ENCODE measurements at places on chromosomes 12 and 14. TPM values are rescaled to one million over a fixed set of nuclear protein-coding genes. Genes with fewer than 3 reads are reported as not detected.
A peak's percentile ranks its signal among the peaks of the same experiment; 100 is the strongest.

The GPR135 gene
- 1.0 TPM for total RNA-seq

The KLRB1 gene
- not detected for total RNA-seq

The ABHD4 gene
- total RNA-seq = 3.5 TPM

The KRT73 gene
- total RNA-seq = not detected

The IRAK3 gene
- not detected for total RNA-seq

The GALNT8 gene
- total RNA-seq = 0.35 TPM

The LTBP2 gene
- 32.5 TPM for total RNA-seq

DNA sequence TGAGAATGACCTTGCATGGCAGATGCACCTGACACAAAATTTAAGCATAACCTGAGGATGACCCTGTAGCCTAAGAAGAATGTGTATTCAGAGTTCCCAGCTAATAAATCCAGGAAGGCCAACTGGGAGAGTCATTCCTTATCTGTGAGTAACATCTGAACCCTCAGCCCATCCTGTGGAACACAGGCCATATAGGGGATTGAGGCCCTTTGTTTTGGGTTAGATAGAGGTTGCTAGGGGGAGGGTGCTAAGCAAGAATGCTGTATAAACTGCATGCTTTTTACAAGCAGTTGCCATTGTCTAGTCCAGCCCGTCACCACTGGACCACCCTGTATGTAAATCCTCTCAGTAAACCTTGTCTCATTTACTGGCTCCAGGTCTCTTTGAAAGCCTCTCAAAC, 77.0 kb downstream of the BICD1 start:
- DNase-seq = peak; percentile 40

DNA sequence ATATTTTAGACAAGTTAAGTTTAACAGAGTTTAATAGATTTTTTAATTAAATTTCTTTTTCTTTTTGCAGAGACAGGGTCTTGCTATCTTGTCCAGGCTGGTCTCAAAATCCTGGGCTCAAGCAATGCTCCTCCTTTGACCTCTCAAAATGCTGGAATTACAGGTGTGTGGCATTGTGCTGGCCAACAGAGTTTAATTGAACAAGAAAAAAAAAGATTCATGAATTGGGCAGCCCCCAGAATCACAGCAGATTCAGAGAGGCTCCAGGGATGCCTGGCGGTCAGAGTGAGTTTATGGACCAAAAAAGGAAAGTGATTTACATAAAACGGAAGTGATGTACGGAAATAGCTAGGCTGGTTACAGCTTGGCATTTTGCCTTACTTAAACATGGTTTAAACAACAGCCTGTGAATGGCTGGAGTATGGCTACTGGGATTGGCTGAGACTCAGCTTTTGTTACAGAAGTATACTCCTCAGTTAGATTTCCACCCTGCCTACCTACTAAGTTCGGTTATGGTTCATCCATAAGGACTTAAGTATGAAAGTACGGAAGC, 14.5 kb upstream of the TESPA1 start:
- DNase-seq = no peak

- peak; percentile 89 for DNase-seq
These were observed 11.9 kb downstream of the NAA25 start for GRCh38 chr12:112096667-112097066.

DNA sequence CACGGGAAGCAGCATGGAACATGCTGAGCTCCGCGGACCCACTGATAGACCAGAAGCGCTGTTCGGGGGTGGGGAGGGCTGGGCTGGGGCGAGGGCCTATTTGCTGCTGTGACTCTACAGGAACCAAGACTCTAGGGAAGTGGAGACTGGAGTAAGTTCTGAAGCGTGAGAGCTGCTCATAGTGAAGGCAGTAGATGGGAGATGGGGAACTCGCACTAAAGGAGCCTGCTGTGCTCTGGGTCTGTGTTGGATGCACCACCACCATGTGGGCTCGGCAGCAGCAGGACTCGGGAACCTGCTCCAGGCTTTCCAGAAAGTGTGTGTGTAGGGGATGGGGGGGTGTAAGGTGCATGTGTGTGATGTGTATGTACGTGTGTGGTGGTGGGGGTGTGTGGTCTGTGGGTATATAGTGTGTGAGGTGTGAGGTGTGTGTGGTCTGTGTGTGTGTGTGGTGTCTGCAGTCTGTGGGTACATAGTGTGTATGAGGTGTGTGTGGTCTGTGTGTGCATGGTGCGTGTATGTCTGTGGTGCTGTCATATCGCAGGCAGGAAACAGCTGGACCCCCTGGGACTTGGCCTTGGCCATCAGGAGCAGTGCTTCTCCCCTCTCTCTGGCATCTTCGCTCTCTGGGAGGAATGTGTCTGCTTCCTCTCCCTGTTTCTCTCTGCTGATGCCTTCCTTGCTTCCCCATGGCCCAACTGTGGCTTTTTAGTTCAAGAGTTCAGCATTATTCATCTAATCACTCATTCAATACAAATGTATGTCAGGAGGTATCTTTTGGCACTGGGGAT, 378.9 kb downstream of the FUT8 start:
- DNase-seq = peak; percentile 94

DNA sequence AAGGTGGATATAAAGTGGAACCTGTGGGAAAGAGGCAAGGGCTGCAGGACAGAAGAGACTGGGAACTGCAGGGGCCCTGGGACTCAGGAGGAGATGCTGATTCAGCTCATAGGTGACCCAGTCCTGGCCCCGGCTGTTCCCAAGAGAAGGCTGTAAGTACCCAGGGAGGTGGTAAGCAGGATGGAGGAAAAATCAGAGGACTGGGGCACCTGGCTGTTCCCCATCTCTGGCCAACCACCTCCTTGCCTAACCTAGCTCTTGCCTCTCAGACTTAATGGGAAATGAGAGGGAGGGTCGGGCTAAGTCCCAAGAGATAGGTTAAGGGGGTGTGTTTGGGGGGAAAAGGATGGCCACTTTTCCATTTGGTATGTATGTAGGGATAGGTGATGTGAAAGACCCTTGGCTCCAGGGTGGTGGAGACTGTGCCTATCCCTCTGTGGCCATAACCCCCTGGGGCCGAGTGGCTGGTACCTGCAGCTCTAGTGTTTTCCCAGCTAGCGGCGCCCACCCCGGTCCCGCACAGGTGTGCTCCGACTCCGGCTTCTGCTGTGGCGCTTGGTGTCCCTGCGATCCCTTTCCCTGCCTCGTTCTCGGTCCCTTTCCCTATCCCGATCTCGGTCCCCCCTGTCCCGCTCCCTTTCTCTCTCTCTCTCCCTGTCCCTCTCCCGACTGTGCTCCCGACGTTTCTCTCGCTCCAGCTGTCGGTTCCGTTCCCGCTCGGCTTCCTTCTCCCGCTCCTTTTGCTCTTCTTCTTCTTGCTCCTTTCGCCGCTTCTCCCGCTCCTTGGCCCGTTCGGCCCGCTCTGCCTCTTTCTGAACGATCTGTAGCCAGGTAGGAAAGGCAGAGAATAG, 1.6 kb upstream of the CDH24 start:
- no peak for DNase-seq

- DNase-seq = no peak
These were observed 2.9 kb downstream of the RFX4 start for GRCh38 chr12:106585521-106586277.

DNA sequence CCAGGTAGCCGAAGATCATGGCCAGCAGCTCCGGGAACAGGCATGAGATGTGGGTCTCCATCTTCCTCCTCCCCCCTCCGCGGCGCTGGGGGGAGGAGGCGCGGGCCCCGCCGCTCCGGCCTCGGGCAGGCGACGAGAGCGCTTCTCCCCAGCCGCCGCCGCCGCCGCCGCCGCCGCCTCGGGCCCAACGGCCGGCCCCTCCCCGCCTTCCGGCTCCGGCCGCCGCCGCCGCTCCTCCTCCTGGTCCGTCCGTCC, 448 bp downstream of the FBXL14 start:
- DNase-seq = no peak

DNA sequence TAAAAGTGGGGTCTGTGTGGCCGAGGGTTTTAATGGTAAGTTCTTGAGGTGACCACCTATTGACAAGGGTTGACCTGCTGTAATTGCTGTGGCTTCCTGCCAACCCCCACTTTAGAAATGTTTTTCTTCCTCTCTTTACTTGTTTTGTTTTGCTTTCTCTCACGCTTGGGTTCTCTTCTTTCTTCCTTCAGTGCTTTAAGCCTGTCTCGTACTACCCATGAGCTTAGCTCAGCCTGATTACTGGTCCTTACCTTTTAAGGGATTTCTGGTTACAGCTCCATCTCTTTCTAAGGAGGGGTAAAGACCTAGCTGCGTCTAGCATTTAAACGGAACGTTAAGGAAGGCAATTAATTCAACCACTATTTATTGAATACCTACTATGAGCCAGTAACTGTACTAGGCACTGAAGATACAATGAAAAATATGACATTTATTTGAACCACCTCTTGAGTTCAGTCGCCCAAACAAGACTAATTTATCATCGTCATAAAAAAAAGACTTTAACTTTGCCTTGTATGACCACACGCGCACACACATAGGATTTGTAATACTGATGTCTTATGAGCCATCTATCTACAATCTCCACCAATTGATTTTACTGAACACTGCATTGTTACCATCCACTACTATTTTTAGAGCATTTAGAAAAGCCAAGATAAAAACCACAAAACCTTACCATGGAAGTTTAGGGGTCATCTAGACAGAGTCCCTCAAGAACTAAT, 888 bp upstream of the PPP1R12A start:
- DNase-seq = no peak

GRCh38 chr14:67420102-67420739, 8.3 kb upstream of the PLEK2 start:
- DNase-seq = no peak

DNA sequence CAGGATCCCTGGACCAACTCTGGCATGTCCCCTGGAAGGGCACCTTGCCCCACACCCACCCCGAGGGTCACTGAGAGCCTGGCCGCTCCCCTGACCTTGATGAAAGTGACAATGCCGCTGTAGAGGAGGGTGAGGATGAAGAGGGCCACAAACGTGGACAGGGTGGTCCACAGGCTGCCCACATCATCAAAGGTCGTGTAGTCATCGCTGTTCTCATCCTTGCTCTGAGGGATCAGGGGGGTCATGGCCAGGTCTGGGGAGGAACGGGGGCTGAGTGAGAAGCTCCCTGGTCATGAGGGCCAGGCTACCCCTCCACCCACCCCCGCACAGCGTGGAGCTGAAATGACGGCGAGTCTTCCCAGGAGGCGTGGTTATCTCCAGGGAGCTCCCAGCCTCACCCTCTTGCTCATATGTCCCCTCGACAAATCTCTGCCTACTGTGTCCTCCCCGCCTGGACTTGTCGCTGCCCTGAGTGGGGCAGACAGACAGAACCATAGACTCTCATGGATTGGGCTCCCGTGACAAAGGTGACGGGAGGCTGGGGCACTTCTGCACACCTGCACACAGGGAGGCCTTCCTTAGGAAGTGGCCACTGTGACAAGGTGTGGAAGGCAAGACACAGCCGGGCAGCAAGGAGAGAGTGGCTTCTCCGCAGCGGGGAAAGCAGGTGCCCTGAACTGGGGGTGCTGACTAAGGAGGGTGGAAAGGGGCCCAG, 311.1 kb downstream of the TMEM121 start:
- no peak for DNase-seq

DNA sequence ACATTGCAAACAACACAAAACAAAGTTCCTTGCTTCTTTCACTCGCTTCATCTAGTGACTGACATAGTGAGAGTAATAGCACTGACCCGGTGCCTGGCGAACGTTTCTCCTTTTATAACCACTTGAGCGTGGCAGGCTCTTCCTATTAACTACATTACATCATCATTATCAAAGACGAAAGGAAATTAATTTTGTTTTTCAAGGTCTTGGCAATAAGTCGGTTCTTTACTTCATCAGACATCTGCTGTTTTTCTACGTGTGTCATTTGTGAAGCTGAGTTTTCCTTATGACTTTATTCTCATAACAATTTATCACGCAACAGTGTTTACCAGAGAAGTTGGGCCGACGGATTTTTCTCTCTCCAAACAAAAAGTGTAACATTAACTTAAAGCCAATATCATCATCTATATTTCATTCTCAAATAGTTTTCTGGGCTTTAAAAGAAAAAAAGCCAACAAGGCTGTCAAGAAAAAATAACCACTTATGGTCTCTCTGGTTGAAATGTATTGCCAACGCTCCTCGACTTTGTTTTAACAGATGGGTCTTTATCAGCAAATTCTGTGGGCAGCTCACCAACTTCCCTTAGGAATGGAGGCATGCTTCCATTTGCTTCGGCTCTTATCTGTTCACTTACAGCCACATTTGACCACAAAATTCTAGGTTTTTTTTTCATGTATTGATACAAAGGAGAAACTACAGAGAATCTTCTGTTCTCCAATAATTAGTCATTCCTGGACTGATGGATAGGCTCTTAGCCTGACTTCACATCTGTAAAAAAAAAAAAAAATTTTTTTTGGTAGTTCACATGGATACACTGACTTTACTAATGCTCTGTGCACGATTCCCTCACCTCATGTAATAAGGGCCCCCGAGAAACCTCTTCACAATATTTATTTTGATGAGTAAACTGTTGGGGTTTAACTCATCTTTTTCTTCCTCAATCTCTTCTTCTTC, 97.1 kb upstream of the CDKN3 start:
- peak; percentile 41 for DNase-seq

GRCh38 chr12:93756288-93756687, 79.1 kb downstream of the CRADD start:
- DNase-seq = no peak

- DNase-seq = no peak
These were observed 61.0 kb downstream of the FOXN4 start for GRCh38 chr12:109247831-109248654.

Data from HT1080 (cell line).